ENCODE measurements at places on chromosomes 2 and 18. TPM values are rescaled to one million over a fixed set of nuclear protein-coding genes. Genes with fewer than 3 reads are reported as not detected.

The SLC5A7 gene
- total RNA-seq: not detected

The FBXO36 gene
- 1.2 TPM for total RNA-seq

The PDCL3 gene
- 41.2 TPM for total RNA-seq

The GAD1 gene
- total RNA-seq: 0.54 TPM

The VWC2L gene
- not detected for total RNA-seq

The INHA gene
- 0.51 TPM for total RNA-seq

The IGFBP2 gene
- total RNA-seq: 57.2 TPM

The UGGT1 gene
- total RNA-seq: 18.1 TPM

The AGXT gene
- total RNA-seq: not detected

The TMEM17 gene
- 5.4 TPM for total RNA-seq

The EPB41L3 gene
- total RNA-seq: 0.44 TPM

The ASNSD1 gene
- total RNA-seq: 36.4 TPM

The GKN1 gene
- 0.48 TPM for total RNA-seq

The ABCG5 gene
- total RNA-seq: not detected
